ENCODE measurements at places on chromosomes 5 and 9. TPM values are rescaled to one million over a fixed set of nuclear protein-coding genes. Genes with fewer than 3 reads are reported as not detected.

ERAP2 gene
- total RNA-seq, result 11.2 TPM

- ATAC-seq, result no peak
Measured at GRCh38 chr9:8391132-8391531, 591.6 kb upstream of the DMAC1 start.

NR2F1 gene
- total RNA-seq, result 111 TPM

DNA sequence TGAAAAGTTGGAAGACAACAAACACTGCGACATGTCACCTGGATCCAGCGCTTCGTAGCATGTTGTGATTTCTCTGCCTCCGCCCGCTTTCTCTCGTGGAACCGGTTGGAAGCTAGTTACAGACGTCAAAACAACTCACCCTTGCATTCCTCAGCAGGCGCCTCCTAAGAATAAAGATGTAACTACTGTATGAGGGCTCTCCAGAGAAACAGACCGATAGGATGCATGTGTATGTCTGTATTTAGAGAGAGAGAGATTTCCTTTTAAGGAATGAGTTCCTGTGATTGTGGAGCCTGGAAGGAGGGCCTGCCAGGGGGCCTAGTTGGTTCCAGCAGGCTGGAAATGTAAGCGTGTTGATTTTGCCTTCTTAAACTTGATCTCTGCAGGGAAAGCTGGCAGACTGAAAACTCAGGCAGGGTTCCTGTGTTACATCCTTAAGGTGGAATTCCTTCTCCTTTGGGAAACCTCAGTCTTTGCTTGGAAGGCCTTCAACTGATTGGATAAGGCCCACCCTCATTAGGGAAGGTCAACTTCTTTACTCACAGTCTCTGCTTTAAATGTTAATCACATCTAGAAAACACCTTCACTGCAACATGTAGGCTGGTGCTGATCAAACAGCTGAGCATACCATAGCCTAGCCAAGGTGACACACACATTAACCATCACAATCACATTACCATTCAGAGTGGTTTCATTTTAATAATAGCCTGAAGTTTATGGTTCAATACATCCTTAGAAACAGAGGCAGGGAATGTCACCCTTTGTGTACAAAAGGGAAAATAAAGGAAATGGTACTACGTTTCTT, 163.8 kb downstream of the SYK start:
- no peak for ATAC-seq

DNA sequence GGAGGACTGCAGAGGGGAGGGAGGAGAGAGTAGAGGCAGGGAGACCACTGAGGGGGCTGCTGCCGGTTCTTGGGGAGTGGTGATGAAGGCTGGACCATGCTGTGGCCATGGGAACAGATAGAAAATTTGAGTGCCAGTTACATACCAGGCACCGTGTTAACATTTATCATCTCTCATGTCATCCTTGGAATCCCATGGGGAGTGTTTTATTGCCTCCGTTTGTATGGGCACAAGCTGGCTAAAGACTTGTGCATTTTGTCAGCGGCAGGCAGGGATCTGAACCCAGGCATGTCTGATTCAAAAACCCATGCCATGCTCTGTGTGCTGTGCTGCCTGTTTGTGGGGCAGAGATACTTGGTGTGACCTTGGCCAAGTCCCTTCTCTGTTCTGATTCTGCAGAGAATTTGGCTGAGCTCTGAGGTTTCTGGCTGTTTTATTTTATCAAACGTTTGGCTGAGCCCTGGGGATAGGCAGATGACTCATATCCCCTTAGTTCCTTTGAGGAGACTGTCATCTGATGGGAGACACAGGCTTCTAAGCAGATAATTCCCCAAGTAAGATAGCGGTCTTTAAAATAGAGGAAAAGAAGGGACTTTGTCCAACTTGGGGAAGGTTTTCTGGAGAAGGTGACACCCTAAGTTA, 22.2 kb downstream of the COL27A1 start:
- no peak for ATAC-seq

GRCh38 chr5:57950616-57951228, 468.1 kb upstream of the ACTBL2 start:
- ATAC-seq, result no peak

DNA sequence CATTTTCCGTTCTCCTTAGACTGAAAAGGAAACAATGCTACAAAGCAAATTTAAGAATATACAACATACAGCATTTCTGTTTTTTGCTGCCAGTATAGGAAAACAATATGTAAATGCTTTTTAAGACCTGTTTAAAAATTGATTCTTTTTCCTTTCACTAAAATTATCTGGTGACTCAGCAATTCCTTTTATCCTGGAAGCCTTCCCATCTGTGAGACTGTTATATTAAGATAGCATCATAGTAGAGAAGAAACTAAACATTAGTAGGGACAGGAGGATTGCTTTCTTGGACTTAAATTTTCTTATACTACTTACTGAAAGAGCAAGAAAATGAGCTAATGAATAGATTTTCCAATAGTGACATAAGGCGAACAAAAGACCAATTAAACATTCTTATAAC, 30.0 kb upstream of the GPR21 start:
- ATAC-seq, result no peak
